ENCODE measurements at places on chromosomes 12 and 14.
A peak's percentile ranks its signal among the peaks of the same experiment; 100 is the strongest.

- no peak for DNase-seq
Observed at GRCh38 chr14:105503296-105503640, 12.2 kb downstream of the TEDC1 start.

GRCh38 chr12:49538510-49539403 is at the start of gene KCNH3:
Gene KCNH3 (plus strand): TSS chr12:49539030. CDS start chr12:49539417, 387 bp downstream.
- DNase-seq: peak; percentile 72

DNA sequence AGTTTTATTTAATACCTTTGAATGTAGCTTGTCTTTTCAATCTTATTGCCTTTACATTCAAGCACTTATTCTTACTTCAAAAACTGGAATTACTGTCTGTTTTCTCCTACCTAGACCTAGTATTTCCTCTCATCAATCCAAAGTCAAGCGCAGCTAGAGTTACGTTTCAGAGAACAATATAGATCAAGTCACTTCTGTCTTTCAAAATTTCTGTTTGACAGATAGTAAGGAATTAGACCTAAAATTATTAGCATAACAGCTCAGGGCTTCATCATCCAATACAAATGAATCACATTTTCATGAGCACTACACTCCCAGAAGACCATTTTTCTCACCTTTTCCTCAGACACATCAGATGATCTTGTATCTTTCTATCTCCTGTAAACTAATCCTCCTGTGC is 170.6 kb downstream of the CCDC59 start:
- DNase-seq: no peak

DNA sequence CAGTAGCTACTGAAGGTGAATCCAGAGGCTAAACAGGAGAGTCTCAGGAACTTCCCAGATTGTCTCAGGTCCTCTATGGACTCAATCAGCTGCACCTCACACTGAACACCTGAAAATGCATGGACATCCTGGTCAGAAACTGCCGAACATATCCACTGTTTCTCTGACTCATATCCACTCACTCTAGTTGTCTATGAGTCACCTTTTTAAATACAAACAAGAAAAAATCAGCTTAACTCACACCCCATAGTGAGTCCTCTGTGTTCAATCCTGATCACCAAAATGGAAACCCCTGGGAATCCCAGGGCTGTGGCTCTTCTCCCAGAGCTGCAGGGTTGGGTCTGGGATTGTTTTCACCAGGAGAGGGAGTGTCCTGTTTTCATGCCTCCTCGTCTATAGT is 556.7 kb downstream of the TMEM121 start:
- DNase-seq: no peak

DNA sequence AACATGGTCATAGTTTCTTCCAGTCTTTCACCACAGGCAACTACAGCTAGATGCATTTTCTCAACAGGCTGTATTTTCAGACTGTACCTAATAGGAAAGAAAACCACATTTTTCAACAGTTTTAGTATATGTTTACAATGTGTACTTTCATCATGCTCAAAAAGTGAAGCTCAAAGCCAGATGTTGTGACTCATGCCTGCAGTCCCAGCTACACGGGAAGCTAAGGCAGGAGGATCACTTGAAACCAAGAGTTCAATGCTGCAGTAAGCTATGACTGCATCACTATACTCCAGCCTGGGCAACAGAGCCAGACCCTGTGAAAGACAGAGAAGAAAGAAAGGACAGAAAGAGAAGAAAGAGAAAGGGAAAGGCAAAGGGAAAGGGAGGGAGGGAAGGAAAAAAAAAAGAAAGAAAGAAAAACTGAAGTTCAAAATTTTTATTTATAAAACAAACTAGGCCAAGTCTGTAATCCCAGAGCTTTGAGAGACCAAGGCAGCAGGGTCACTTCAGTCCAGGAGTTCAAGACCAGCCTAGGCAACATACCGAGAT is 25.5 kb downstream of the GXYLT1 start:
- DNase-seq: no peak

DNA sequence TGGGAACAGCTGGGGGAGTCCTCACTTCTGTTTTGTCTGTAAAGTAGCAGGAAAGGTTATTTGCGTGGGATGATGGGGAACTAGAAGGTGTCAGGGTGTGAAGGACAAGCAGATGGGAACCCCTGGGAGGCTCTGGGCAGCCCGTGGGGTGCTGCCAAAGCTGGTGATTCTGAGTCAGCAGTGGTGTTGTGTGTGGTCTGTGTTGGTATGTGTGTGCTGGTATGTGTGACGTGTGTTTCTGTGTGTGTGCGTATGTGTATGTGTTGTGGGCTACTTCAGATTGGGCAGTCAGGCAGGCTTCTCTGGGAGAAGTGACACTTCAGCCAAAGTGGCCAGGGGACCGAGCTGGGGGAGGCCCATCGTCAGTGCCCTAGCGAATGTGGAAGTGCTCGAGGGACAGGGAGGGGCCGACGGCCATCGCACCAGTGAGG is 15.3 kb upstream of the BDKRB2 start:
- DNase-seq: no peak

GRCh38 chr14:100740929-100741328 is 14.2 kb downstream of the DLK1 start:
- DNase-seq: no peak

GRCh38 chr14:103846543-103847450 is 578 bp downstream of the PPP1R13B start:
- no peak for DNase-seq

- DNase-seq: no peak
Observed at GRCh38 chr12:110931315-110931728, 10.9 kb upstream of the MYL2 start.

GRCh38 chr14:86654558-86655184 is 1124.7 kb downstream of the FLRT2 start:
- no peak for DNase-seq

- no peak for DNase-seq
Observed at GRCh38 chr12:46546634-46547273, 174.2 kb upstream of the SLC38A2 start.

DNA sequence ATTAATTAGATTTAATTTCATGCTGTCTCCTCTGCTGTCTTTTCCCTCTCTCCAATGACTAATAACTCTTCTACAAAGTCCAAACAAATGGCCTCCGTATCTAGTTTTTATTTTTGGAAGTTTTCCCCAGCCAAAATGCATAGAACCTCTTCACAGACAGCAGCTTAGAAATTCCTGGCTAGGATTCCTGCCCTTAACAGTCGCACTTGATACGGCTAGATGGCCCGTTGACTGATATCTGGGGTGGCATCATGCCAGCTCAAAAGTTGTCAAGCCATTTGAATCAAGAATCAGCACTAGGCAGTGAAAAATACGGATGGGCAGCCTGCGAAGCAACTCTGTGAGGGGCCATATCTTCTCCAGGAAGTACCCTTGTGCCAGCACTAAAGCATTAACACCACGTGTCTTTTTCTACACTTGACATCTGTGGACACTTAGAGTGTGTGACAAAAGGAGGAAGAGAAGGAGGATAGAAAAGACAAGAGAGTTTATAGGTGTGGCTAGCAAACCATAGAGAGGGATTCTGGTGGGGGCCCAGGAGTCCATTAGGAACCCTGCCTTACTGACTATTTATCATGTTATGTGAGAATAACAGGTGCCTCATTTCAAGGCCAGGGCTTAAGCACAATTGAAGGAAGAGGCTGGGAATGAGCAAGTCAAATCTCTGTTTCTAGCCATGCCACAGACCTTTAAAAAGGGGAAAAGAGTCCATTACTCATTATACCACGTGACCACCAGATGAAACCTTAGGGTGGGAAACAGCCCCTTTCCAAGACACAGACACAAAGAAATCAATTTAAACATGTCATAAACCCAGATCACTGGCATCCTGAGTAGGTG is 39.2 kb upstream of the KRR1 start:
- no peak for DNase-seq

- no peak for DNase-seq
Observed at GRCh38 chr14:43539210-43539609, 967.9 kb downstream of the FSCB start.

DNA sequence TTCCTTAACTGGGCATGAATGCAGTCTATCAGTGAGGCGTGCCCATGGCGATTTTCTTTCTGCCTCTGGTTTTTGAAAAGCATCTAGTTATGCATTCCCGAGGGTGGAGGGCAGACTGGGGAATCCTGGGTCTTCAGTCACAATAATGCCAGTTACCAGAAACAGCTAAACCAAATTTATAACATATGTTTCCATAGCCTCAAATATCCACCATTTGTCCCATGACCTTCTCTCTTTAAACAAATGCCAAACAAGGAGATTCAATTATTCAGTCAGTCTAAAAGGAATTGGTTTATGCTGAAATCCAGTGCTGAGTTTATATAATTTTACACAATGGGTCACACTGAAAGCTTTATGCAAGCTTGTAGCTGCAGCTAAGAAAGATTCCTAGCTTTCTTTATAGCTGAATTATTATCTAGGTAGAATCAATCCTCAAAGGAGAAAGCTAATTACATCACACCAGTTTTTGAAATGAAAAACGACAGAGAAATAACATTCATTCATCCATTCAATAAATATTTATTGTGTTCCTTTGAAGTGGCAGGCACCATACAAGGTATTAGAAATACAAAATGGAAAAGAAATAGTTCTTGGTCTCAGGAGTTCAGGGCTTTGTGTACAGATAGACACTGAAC is 131.3 kb upstream of the RAP1B start:
- DNase-seq: no peak

DNA sequence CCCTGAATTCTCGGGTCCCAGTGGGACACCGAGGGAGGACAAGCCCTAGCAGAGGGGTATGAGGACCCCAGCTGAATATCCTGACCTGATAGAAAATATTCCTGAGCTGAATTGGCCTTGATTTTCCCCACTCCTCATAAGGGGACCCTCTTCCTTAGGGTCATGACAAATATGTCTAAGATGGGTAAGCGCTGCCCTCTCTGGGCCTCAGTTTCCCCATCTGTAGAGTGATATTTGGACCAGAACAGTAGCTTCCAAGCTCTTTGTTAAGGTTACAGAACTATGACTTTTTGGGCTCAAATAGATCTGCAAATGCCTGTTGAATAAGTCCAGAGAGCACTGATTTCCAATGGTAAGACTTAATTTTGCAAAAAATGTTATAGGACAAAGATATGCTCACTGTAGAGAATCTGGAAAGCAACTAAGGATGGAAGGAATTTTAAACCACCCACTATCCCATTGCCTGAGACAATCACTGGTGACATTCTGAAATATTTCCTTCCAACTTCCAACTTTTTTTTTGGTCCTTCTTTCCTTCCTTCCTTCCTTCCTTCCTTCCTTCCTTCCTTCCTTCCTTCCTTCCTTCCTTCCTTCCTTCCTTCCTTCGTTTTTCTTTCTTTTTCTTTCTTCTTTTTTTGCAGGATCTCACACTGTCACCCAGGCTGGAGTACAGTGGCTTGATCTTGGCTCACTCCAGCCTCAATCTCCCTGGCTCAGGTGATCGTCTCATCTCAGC is 32.0 kb downstream of the MYL2 start:
- no peak for DNase-seq

- DNase-seq: no peak
Observed at GRCh38 chr12:7161811-7162210, 27.7 kb upstream of the PEX5 start.

GRCh38 chr14:69500736-69501135 is 16.2 kb downstream of the PLEKHD1 start:
- no peak for DNase-seq

DNA sequence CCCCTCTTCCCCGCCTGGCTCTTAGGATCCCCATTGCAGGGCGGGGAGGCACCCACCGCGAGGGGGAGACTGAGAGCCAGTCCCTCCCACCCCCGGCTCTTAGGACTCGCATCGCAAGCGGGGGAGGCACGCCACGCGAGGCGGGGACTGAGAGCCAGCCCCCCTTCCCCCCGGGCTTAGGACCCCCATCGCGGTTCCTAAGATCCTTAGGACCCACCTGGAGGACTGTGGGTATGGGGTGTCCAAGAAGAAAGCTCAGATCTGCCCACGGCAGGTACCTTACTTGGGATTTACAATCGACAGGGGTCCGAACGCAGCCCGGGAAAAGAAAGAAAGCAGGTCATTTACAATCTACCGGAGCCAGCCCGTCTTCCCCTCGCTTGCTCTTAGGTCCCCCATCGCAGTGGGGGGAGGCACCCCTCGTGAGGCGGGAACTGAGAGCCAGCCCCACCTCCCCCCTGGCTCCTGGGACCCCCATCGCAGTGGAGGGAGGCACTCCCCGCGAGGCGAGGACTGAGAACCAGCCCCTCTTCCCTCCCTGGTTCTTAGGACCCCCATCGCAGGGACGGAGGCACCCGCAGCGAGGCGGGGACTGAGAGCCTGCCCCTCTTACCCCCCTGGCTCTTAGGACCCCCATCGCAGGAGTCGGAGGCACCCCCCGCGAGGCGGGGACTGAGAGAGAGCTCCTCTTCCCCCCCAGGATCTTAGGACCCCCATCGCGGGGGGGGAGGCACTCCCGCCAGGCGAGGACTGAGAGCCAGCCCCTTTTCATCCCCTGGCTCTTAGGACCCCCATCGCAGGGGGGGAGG is 43.7 kb downstream of the DDX11 start:
- DNase-seq: peak; percentile 28

- DNase-seq: peak; percentile 48
Observed at GRCh38 chr14:74217672-74218448, 21.4 kb upstream of the VSX2 start.

DNA sequence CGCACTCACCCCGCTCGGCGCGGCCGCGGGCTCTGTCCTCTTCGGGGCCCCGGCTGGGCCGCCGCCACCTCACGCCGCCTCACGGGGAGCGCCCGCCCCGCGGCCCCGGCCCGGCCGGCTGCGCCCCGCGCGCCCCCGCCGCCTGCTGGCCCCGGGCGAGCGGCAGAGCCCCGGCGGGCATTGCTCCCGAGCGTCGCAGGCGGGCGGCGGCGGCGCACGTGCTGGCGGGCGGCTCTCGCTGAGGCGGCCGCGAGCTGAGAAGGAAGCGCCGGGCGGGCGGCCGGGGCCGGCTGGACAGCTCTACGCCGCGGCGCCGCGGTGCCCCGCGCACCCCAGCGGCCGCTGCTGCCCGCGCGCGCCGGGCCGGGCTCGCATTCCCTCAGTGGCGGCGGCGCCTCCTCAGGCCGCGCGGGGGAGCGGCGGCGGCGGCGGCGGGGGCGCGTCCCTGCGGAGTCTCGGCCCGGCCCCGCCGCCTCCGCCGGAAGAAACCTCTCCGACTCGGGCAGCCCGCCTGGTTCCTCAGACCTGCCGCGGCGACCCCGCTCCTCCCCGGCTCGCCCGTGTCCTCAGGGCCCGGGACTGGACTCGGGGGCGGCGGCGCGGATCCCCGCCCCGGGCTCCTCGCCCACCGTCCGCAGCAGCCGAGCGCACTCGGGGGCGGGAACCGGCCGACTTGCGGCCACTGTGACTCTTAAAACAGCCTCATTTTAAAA is at the start of gene PITPNM2:
TSS of gene PITPNM2 (minus strand) at position 347 of the 713 bp plus-strand sequence. CDS start 116,500 bp downstream, outside the sequence.
- no peak for DNase-seq

GRCh38 chr14:68143341-68143841 is 323.8 kb downstream of the RAD51B start:
- no peak for DNase-seq

DNA sequence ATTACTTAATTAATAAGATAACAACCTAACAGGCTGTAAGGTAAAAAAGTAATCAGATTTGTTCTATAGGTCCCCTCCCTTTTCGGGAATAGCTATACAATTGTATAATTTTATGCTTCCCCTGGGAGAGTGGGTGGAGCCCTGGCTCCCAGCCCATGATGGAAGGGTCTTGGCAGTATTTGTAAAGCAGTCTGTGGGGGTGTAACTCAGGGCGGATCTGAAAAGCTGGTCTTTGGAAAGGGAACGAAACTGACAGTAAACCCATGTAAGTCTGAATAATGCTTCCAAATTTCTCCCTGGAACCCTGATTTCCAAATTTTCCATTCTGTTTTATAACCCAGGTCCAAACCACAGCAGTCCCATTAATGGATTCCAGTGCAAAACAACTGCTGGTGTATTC is 110.4 kb downstream of the DAD1 start:
- DNase-seq: no peak

GRCh38 chr12:124040737-124041136 is 67.7 kb downstream of the ZNF664 start:
- DNase-seq: no peak

- DNase-seq: no peak
Observed at GRCh38 chr14:75191100-75191499, 14.7 kb upstream of the TMED10 start.

- DNase-seq: no peak
Observed at GRCh38 chr12:121301876-121302275, 5.4 kb upstream of the CAMKK2 start.

Data from stimulated activated CD4-positive, alpha-beta T cell treated with anti-CD3 and anti-CD28 coated beads, Interleukin-12 subunit alpha, Interleukin-12 subunit beta, amount 100 ng/mL, for 24 hours (primary cell).